RCC 7860 (cell line): ENCODE measurements at places on chromosomes 12 and 14.

DNA sequence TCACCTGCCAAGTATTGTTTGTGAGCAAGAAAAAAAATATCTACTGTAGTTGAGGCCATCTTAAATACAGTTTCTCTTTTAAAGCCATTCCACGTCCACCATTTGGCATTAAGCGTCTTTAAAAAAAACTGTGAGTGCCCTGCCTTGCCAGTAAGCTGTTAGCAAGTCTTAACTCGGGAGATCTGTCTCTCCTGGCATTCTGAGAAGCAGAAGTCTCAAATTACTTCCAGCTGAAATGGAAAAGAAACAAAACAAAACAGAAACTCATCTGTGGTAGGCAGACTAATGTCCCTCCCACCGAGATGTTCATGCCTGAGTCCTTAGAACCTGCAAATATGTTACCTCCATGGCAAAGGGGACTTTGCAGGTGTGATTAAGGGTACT is 126.2 kb downstream of the CRADD start:
- DNase-seq = no peak

DNA sequence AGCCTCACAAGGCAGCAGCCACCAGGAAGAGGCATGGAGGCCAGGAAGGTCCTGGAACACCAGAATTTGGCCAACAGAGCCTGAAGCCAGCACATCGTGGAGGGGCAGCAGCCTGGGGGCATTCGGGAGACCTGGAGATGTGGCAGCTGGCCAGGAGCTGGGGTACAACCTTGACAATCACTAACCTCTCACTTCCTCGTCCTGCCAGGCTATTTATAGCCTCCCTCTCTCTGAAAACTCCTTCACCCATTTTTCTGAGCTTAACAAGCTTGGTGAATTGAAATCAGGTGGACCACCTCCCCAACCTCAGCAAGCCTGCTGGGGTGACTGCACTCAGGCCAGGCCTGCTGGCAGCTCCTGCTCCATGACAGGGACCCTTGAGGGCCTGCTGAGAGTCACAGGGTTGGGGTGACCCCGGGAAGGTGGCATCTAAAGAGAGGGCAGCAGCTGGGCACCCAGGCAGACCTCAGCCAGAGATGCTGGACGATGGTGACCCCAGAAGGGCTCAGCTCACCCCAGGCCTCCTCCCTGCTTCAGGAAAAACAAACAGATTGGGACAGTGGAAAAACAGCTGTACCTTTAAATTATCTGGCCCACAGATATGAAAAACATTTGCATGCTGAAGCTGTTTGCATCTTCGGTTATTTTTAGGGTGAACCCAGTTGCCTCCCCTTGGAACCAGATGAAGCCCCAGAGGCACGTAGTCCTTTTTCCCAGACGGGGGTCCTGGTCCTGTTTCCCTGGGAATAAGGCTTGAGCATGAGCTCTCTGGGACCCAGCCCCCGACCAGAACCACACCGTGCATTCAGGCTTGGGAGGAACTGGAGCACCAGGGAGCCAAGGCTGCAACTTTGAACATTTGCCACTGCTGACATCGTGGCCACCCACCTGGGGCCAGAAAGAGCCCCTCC is 67.0 kb downstream of the PITPNM2 start:
- DNase-seq = no peak

DNA sequence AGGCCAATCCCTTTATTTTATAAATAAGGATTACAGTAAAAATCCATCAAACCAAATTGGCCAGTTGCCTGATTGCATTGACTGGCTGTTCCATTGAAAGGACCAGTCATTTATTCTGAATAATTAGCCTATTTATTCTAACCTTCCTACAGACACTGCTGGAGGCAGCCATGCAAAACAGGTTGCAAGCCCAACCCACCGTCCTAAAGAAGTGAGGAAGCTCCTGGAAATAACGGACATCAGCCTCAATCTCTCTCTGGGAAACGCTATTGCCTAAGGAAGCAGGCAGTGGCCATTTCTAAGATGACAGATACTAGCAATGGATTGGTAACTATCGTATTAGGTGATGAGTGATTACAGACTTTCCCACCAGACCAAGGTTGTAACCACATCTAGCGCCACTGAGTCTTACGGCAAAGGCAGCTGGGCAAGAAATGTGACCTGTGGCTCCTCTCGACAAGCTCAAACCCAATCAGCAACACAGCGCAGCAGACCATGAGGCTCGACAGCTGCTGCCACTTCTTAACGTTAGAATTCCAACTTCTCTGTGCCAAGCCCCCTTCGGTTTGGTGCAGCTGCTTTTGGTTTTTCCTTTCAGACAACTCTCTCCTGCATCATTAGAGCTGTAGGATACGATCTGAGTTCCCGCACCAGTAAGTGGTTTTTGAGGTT is 134.2 kb downstream of the KCNK10 start:
- DNase-seq = no peak

DNA sequence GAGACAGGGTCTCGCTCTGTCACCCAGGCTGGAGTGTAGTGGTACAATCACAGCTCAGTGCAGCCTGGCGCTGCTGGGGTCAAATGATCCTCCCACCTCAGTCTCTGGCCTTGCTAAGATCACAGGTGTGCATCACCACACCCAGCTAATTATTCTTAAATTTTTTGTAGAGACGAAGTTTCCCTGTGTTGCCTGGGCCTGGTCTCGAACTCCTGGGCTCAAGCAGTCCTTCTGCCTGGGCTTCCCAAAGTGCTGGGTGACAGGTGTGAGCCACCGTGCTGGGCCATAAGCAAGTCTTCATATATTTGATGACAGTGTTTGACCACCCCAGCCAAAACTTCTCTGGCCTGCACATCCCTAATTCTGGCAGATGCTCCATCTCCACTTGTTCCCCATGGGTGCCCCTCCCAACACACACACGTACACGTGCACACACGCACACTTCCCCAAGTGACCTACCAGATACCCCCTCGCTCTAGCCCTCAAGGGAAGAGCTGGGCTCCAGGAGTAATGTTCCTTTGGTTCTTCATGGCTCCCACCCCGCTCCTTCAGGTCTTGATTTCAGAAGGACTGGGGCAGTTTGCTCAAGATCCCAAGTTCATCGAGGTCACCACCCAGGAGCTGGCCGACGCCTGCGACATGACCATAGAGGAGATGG is 104.3 kb upstream of the FKBP4 start:
- DNase-seq = no peak

DNA sequence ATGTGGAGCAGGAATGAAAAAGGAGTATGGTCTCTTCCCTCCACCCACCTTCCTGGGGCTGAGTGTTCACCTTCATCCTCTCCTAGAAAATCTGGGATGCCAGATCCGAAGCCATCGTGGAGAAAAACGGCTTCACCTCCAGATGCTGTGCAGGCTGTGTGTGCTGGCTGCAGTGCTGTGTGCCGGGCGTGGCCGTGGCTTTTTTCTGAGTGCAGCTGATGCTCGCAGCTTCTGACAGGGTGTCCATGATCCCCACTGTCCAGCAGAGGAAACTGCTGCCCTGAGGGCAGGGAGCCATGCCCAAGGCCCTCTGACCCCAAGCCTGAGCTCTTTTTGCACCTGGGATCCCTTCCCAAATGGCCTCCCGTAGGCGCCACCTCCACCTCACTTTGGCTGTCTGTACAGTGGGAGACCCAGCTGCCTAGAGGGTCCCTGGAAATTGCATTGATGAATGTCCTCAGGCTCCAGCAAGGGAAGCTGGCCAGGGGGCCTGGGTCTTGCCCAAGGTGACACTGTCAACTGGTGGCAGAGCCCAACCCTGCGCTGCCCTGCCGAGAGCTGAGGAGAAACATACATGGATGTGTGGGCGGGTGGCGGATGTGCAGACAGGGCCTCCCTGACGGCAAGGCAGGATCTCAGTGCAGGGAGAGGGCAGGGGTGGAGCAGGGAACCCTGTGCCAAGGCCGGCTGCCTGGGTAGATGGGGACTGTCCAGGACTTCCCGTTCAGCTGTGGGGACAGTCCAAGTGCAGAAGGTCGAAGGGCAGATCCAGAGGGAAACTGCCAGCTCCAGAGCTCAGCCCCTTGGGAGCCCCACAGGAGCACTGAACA is 53.3 kb downstream of the BEGAIN start:
- DNase-seq = no peak

GRCh38 chr12:92369056-92369455 is 223.4 kb upstream of the BTG1 start:
- DNase-seq = no peak

- no peak for DNase-seq
Observed at GRCh38 chr12:52537101-52537500, 15.8 kb downstream of the KRT71 start.

DNA sequence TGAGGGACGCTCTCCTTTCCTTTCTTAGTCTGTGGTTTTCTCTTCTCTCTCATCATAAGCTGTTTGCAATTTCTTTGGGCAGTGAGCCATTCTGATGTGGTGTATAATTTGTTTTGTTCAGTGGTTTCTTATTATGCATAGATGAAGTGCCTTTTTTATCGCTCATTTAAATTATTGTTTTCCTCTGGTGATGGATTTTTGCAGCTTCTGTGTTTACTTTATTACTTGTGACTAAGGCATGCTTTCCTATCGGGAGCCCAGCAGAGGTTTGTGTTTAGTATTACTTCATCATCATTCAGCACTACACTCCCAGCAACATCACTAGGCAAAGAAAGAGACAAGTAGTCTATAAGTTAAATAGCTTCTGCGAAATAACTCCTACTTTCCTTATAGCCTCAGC is 586.6 kb upstream of the NOVA1 start:
- no peak for DNase-seq

DNA sequence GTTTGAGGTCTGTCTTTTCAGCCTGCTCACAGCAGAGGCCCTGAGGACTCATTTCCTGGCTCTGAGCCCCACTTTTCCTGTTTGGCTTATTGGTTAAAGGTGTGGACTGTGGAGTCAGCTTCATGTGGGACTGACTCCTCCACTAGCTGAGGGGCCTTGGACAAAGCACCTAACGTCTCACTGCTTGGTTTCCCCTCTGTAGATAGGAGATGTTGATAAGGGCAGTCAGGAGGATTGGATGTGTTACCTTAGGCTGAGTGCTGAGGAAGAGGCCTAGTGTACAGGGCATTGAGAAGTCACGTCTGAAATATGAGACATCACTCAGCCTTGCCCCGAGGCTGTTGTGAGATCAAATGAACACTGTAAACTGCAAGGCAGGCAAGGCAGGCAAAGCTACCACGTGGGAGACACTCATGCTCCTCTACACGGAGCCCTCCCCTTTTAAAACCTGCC is 27.1 kb upstream of the TCL1A start:
- DNase-seq = no peak

- DNase-seq = no peak
Observed at GRCh38 chr14:93430315-93431035, at the start of gene UNC79. TSS of gene UNC79 (plus strand) at chr14:93430939. CDS start at chr14:93431030, 91 bp downstream.

DNA sequence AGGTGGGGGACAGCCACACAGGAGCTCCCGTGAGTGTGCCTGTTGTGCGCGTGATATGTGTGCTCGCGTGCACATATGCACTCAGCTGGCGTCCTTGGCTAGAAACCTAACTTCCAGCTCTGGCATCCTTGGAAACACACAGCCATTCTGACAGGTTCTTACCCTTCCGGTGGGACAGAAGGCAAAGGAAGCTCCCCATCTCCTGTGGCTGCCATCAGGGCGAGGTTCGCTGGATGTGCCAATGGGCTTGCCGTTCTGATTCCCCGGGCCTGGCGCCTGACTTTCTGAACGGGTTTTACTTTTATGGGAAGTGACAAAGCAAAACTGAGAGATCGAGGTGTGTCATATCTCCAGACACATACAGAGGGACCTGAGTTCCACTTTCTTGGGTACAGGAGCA is 124.7 kb downstream of the PAPOLA start:
- DNase-seq = no peak

DNA sequence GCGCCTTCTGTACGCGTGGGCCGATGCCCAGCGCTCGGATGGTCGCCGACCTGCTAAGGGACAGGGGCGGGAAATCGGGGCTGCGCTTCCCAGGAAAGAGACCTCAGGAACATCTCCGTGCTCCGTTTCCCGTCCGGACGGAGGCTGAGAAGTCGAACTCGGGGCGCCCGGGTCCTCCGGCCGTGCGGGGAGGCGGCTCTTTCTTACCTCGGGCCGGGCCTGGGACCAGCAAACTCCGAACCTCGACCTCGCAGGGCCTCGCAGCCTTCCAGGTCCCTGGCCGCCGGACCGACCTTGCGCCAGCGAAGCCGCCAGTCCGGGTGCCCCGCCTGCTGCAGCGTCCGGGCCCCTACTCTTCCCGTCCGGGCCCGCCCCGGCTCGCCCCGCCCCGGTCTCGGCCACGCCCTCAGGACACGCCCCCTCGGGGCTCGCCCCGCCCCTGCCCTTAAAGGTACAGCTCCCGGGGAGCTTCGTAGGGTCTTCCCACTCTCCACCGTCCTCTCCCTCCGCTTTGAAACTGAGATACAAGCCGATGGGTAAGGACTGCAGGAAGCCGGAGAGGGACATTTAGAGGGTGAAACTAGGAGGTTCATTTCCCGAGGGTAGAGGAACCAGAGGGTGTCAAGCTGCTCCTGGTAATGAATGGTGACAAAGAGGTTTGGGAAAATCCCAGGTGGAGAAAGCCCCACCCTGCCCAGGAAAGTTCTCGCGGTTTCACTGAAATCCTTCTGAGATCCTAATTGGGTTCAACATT is at the start of gene SLC8B1:
Gene SLC8B1 (minus strand): TSS at position 324 of the 754 bp plus-strand sequence. CDS start 2,231 bp downstream, outside the sequence.
- peak; percentile 58 for DNase-seq

GRCh38 chr14:105914738-105915385 is 388.5 kb downstream of the TMEM121 start:
- no peak for DNase-seq

DNA sequence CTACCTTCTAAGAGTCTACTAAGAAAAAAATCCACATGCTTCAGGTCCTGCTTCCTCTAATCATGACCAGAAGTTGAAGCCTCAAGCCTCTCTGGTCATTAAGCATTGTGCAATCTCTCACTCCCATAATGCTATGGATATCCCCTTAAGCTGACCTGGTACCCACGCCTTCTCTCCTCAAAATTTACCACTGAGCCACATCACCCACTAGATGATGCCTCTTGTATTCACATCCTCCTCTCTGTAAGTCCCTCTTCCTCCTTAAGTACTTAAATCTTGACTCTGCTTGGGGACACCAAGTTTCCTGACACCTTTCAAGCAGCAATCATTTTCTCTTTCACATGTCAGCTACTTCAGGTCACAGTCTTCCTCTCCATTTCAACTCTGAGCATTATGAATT is 9.8 kb downstream of the GALNT4 start:
- DNase-seq = no peak

DNA sequence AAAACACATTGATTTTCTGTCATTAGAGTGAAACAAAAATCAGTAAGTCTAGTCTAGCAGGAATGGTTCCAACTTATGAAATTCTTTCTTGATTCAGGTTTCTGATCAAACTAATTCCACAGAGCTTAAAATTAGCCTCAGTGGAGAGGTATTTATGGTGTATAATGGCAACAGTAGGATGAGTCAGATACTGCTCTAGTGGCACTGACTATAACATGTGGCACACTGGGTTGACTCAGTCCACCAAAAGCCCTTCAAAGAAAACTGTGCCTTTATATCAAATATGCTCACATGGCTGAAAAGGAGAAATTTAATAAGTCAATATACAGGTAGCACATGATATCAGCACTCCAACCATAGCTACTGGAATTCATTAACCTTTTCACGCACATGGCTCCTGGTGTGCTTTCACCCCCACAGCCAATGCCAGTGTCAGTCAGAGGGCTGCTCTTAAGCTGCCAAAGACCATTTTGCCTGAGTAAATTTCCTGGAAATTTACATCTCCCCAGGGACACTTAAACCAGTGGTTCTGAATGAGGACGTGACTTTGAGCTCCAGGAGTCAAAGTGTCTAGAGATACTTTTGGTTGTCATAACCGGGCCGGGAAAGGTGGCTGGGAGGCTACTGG is 21.7 kb upstream of the CATSPERB start:
- DNase-seq = no peak

- DNase-seq = no peak
Observed at GRCh38 chr14:100104523-100105300, 39.5 kb downstream of the EVL start.
